Left forelimb (tissue), 1 donor: ENCODE measurements at places on chromosomes 13 and 19.

DNA sequence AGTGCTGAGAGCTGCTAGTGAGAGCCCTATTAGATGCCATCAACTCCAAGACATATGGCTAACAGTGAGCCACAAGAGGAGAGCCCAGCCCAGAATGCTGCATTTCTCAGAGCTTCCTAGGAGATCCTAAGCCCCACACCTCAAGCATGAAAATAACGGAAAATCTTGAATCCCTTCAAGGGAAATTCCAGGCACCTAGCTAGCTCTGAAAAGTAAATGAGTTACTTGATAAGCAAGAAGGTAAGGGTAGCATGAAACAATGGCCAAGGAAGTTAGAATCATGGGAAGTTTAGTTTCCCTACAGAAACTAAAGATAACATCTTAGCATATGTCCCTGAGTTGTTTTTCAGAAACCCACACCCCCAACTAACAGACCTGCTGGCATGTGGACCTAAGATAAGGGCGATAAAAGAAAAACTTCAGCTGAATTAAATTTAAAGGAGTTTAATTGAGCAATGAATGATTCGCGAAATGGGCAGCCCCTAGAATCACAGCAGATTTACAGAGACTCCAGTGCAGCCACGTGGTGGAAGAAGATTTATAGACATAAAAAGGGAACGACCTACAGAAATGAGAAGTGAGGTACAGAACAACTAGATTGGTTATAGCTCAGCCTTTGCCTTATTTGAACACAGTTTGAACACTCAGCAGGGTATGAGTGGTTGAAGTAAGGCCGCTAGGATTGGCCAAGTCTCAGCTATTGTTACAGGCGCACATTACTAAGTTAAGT lies 301.3 kb upstream of the DACH1 start:
- DNase-seq, result no peak

- no peak for DNase-seq
Measured at GRCh38 chr19:49333418-49333805, 1.8 kb upstream of the CD37 start.

GRCh38 chr19:11017275-11018035 lies 56.6 kb downstream of the SMARCA4 start:
- DNase-seq, result no peak

DNA sequence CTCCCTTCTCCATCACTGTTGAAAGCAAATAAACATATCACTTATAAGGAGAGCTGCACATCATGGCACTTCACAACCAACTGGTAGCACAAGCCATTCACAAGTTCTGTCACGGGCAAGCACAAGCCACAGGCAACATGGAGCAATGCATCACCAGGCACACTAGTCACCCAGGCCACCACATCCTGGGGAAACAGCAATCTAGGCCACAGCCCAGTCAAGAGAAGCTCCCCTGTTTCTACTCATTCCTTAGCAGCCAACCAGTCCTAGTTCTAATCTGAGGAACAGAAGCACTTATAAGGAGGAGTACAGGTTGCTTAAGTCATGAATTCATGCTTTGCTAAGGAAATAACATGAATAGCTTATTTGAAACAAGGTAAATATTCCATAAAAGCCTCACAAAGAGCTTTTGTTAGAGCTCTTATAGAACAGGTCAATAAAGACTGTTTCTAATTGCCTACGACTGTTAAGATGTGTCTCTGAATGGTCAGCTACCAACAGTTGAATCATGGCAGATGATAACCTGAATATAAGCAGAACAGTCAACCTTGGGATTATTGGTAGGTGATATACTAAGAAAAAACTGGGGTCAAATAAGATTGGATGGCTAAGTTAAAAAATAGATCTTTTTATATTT lies 169.0 kb downstream of the TBC1D4 start:
- DNase-seq, result no peak

GRCh38 chr19:13977803-13978202 lies 25.5 kb downstream of the DCAF15 start:
- DNase-seq, result no peak

DNA sequence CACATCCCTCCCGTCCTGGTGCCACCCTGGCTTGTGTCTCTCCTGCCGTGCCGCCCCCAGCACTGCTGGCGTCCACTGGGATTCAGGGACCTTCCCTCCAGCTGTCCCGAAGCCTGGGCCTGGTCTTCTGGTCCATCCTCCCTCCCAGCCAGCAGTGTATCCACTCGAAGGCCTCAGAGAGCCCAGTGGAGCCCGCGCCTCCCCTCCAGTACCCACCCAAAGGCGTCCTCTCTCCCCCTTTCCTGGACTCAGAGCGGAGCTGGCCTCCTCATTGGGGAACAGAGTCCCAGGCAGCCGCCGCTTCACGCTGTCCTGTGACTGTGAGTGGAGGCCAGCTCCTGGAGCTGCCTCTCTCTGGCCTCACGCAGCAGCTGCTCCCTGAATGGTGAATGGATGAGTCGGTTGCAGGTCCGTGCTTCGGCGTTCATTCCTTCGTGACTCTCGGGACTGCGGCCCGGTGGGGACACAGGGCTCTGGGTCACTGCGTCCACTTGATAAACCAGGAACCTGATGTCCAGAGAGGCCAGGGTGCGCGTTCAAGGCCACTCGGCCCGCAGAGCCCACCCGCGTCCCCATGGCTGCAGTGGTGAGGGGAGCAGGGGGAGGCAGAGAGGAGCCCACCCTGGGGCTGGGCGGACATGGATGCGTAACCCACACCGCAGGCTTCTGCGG lies 12.1 kb downstream of the ONECUT3 start:
- no peak for DNase-seq

GRCh38 chr13:76668141-76668540 lies 218.1 kb downstream of the KCTD12 start:
- no peak for DNase-seq

- no peak for DNase-seq
Measured at GRCh38 chr13:63092456-63092855, 1676.8 kb upstream of the PCDH20 start.

- DNase-seq, result no peak
Measured at GRCh38 chr13:89239361-89240127, 1568.4 kb downstream of the SLITRK5 start.

GRCh38 chr19:52536448-52536800 lies 9.0 kb downstream of the ZNF808 start:
- no peak for DNase-seq

- no peak for DNase-seq
Measured at GRCh38 chr13:30750036-30750435, 14.7 kb downstream of the ALOX5AP start.

GRCh38 chr13:25930653-25931052 lies 121.2 kb downstream of the SHISA2 start:
- no peak for DNase-seq

DNA sequence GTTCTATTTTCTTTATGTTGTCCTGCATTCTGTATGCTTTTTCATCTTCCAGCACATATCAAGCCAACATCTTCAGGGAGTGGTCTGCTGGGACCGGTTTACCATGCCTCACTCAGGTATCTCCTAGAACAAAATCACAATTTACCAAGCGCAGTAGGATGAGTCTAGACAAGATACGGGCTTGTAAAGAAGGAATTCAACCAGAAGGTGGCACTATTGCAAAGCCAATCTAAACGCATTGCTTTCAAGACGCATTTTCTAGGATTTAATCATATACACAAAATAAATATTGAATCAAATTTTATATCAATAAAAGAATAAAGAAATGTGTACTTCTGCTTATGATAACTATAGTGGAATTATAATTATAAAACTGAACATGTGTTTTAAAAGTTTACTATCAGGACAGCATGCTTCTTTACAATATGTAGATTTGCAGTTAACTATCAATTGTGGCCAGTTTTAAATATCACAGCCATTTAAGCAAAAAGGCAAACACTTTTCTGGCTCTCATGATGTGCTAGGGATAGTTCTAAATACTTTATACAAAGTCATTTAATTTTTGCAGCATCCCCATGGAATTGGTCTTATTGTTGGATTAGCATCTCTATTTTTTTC lies 16.1 kb upstream of the TPP2 start:
- no peak for DNase-seq

DNA sequence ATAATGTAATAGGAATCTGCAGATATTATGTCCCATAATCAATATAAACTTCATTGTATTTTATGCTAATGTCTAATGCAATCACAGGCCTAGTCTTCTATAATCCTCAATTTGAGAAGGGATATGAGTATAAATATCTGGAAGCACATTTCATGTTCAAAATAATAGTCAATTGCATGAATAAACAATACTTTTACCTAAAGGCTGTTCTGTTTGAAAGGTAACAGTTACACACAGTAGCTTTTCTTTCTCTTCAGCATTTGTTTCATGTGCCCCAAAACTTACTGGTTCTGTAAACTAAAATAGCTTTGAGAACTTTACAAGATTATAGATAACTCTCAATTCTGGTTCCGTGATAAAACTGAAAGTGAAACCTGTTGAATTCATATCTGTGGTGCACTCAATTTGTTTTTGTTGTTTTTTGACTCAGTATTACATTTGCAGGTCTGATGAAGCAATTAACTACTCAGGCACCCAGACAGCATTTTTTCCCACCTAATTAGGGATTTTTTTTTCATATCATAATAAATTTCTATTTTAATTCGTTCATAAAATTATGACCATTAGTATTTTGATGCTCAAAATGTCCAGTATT lies 1193.8 kb downstream of the SLITRK1 start:
- DNase-seq, result no peak

- no peak for DNase-seq
Measured at GRCh38 chr13:28545583-28546333, 50.8 kb upstream of the FLT1 start.
